Right ventricle myocardium superior (tissue), 1 donor: ENCODE measurements at places on chromosomes 13 and 19.

DNA sequence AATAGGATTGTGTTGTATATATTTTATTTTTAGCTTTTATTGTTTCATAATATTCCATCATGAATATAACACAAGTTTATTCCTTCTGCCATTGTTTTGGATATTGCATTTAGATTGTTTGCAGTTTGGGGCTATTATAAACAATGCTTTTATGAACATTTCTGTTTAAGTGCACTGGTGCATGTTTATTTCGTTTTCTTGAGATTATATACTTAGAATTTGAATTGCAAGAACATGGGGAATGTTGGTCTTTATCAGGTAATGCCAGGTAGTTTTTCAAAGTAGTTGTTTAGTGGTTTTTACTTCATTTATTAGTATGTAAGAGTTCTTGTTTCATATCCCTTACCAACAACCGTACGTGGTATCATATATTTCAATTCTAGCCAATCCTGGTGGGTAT is 4.3 kb downstream of the LSM14A start:
- DNase-seq = no peak

DNA sequence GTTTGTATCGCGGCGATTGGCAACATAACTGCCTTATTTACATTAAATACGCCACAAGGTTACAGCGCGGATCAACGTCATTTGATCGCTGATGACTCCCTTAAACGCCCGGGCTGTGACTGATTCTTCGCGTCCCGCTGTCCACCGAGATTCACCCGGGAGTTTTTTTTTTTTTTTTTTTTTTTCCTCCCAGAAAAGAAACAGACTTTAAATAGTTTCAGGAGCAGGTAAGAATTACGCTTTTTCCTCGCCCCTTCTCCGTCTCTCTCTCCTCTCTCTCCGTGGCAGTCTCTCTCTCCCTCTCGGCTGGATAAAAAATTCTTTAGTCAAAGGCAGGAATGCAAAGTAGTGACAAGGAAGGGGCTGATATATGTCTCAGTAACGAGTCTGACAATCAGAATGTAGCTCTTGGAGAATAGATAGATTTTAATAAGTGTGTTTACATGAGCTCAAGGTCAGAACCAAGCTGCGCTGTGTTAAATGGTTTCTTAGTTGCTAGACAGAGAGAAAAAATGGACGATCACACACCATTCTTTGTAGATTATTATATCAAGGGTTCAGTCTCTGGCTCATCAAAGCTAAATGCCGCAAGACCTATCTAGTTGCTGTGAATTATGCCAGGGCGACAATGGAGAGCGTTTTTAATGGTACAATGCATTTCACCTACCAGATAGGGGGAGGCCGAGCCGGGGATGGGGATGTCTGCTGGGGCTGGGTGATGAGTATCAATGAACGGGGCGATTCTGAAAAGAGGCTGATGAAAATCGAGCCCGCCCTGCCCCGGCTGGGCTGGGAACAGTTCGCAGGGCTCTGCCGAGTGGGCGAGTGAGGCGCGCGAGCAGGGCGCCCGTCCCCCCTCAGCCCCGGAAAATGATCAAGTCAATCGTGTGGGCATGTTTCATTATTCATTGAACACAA is 147.2 kb upstream of the ZNF536 start:
- DNase-seq = no peak

DNA sequence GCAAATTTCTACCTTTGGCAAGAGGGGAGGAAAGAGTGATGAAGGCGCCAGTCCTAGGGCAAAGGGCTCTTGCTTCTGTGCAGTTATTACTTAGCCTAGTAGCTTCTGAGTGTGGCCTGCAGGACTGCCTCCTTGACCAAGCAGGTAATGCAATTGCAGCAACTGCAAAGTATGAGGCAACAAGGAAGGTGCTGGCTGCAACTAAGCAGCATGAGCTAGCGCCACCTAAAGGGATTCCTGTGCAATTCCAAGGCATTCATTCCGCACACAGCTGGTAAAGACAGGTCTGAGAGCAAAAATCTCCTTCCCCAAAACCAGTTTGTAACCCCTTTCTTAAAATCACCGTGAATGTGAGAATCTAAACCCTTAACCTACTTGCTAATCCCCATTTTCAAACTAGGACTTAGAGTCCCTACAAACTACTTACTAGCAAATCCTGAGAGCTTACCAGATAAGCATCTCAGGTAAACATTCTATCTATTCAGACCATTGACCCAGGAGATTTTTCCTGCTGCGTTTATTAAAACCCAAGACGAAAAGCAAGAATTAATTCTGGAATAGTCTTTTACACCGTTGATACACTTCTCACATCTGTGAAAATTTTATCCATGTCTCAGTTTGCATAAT is 62.9 kb downstream of the DCT start:
- no peak for DNase-seq

- no peak for DNase-seq
Observed at GRCh38 chr13:83677985-83678384, 204.3 kb downstream of the SLITRK1 start.

- no peak for DNase-seq
Observed at GRCh38 chr19:38448225-38448624, 14.7 kb downstream of the RYR1 start.

- peak; percentile 84 for DNase-seq
Observed at GRCh38 chr19:45508861-45509691, 1.8 kb downstream of the VASP start.

DNA sequence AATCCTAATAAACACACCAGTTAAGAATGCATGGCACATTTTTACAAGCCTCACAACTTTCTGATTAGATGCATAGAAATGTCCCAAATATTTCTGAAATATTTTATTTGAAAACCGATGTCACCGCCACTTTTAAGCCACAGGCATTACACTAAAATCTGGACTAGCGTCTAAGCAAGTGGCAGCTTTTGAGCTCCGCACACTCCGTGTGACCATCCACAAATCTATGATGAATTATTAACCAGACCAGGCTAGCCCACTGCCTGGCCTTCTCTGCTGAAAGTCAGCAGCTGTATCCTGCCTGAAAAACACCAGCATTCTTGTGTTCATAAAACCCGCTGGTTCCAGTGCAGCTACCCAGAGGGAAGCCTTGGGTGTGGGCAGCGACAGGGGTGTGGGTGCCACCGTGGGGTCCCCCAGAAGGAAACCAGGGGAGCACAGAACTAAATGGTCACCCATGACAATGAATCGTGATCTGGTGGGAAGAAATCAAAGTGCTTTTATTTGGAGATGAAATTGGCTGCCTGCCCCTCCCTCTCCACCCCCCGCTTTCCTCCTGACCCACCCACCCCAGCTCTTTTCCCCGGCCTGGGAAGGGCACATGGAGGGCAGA is 13.8 kb downstream of the RASA3 start:
- DNase-seq = peak; percentile 24

- no peak for DNase-seq
Observed at GRCh38 chr13:33758113-33758512, 59.8 kb upstream of the RFC3 start.

DNA sequence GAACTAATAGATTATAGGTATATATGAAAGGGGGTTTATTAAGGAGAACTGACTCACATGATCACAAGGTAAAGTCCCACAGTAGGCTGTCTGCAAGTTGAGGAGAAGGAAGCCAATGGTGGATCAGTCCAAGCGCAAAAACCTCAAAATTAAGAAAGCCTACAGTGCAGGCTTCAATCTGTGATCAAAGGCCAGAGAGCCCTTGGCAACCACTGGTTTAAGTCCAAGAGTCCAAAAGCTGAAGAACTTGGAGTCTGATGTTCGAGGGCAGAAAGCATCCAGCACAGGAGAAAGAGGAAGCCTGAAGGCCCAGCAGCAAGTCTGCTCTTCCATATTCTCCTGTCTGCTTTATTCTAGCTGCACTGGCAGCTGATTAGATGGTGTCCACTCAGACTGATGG is 721.3 kb upstream of the PCDH9 start:
- no peak for DNase-seq

GRCh38 chr13:75507027-75508001 is 25.3 kb upstream of the TBC1D4 start:
- no peak for DNase-seq

- DNase-seq = no peak
Observed at GRCh38 chr13:49464621-49465325, 20.7 kb downstream of the SETDB2 start.

GRCh38 chr13:46551410-46552302 is 1.3 kb upstream of the LRCH1 start:
- peak; percentile 90 for DNase-seq

DNA sequence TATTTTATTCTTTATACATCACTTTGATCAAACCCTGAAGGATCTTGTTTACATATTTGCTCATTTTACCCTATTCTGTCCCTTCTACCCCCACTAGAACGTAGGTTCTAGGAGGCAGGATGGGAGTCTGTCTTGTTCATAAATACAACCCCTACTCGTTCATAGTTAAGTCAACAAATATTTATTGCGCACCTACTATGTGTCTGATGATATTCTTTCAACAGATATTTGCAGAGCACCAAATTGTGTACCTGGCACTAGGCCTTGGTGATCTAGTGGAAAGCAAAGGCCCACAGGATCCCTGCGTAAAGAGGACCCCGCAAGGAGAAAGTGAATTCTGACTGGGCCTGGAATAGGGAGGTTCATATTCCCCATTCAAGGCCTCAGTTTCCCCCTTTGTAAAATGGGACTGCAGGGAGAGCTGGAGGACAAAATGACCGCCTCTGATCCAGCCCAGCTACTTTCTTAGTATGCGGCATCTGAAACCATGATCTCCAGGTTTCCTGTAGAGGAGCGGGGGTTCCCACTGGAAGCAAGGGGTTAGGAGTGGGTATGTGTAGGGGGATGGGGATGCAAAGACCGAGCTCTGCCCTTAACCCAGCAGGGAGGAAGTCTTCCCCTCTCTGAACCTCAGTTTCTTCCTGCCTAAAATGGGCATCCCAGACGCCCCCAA is 534 bp upstream of the GEMIN7 start:
- no peak for DNase-seq

- DNase-seq = no peak
Observed at GRCh38 chr13:76750126-76750525, 136.1 kb downstream of the KCTD12 start.

GRCh38 chr13:113470073-113470472 is 16.8 kb upstream of the ADPRHL1 start:
- DNase-seq = no peak

GRCh38 chr13:108306860-108307259 is 37.3 kb downstream of the TNFSF13B start:
- DNase-seq = no peak

DNA sequence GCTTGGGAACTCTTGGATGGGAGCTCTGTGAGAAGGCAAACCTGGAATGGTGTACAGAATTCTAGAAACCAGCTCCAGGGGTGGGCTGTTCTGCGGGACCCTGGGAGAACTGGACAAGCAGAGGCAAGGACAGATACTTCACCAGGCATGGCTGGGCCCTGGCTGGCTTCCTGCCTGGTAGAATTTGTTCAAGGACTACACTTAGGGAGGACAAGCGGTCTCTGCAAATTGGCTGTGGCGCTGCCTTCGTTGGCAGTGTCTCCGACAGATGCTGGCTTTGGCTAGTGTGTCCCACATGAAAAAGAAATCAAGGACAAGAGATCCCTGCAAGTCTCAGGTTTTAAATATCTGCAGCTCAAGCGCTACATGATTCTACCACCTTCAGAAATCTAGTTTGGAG is 12.4 kb downstream of the CEBPG start:
- peak; percentile 80 for DNase-seq

GRCh38 chr19:44677019-44677811 is 5.9 kb downstream of the CEACAM19 start:
- no peak for DNase-seq

DNA sequence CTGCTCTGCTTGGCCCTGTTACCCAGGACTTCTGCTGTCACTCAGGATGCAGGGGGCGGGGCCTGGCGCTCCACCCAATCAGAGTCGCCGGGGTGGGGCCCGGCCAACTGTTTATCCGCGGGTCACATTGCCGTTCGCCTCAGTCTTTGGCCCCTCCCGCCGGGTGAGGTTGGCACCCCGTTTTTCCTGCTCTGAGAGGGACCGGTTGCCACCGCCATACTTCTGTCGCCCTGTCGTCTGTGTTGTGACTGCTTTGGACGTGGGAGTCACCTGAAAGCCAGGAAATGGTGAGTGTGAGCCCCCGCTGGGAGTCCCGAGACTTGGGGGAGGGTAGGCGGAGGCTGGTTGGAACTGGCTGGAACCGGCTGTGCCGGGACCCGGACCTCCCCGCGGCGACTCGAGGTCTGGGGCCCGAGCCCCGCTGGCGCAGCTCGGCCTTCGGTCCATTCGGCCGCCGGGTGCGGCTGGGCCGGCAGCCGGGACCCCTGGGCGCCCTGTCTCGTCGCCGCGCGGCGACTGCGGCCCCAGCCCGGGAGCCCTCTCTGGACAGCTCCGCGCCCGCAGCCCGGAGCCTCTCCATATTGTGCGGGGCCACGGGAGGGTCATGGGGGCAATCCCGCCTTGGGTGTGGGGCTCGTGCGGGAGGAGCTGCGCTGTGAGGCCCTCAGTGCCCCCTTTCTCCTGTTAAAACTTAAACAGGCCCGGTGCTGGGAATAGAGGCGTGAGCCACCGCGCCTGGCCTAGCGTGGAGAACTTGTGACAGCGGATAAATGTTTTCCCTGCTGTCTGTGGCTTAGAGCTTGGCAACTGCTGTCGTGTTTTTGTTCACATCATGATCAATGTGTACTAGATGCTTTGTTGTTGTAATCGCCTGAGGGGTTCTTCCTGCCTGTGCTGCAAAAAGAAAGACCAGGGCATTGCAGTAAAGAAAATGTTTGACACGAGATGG is at the start of gene ZNF844:
TSS of gene ZNF844 (plus strand) at position 142 of the 949 bp plus-strand sequence. CDS start at position 285, 143 bp downstream.
- peak; percentile 99 for DNase-seq

- peak; percentile 73 for DNase-seq
Observed at GRCh38 chr19:33302974-33303790, 848 bp upstream of the CEBPA start.

GRCh38 chr13:77810878-77811277 is 107.8 kb downstream of the EDNRB start:
- no peak for DNase-seq

- no peak for DNase-seq
Observed at GRCh38 chr13:110414931-110415330, 107.8 kb downstream of the COL4A2 start.

GRCh38 chr19:55160128-55160985 is 2.8 kb upstream of the TNNI3 start:
- peak; percentile 91 for DNase-seq

- no peak for DNase-seq
Observed at GRCh38 chr13:85282876-85283275, 516.3 kb downstream of the SLITRK6 start.

- no peak for DNase-seq
Observed at GRCh38 chr13:30830638-30830965, 75.5 kb upstream of the MEDAG start.

GRCh38 chr13:35448465-35448864 is 28.0 kb downstream of the MAB21L1 start:
- no peak for DNase-seq

DNA sequence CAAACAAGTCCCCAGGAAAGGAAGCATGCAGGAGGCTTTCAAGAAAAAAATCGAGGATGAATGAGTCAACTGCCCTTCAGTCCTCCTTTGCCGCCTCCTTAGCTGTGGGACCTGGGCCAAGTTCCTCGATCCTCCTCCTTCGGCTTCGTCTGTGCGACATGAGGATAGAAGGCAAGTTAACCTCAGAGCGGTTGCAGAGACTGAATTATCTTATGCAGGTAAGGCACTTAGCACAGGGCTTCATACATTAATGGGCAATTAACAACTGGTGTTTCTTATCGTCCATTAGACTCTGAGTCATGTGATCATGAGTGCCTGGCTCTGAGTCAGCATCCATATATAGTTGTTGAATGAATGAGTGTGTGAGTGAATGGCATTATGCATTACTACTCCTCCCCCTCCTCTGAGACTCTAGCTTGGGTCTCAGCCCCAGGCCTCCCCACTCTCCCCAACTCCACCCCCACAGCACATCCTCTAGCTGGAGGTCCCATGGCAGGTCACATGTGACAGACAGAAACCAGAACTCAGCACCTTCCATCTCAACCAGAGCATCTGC is 1.6 kb upstream of the TTC9B start:
- DNase-seq = no peak

- DNase-seq = no peak
Observed at GRCh38 chr19:42872608-42873007, 6.9 kb downstream of the PSG1 start.
